ENCODE measurements at places on chromosomes 1 and 21.
A peak's percentile ranks its signal among the peaks of the same experiment; 100 is the strongest.

GRCh38 chr1:23643736-23644554 is 47.7 kb upstream of the RPL11 start:
- DNase-seq, result no peak

GRCh38 chr1:1292851-1293250 is 12.6 kb downstream of the SCNN1D start:
- no peak for DNase-seq

DNA sequence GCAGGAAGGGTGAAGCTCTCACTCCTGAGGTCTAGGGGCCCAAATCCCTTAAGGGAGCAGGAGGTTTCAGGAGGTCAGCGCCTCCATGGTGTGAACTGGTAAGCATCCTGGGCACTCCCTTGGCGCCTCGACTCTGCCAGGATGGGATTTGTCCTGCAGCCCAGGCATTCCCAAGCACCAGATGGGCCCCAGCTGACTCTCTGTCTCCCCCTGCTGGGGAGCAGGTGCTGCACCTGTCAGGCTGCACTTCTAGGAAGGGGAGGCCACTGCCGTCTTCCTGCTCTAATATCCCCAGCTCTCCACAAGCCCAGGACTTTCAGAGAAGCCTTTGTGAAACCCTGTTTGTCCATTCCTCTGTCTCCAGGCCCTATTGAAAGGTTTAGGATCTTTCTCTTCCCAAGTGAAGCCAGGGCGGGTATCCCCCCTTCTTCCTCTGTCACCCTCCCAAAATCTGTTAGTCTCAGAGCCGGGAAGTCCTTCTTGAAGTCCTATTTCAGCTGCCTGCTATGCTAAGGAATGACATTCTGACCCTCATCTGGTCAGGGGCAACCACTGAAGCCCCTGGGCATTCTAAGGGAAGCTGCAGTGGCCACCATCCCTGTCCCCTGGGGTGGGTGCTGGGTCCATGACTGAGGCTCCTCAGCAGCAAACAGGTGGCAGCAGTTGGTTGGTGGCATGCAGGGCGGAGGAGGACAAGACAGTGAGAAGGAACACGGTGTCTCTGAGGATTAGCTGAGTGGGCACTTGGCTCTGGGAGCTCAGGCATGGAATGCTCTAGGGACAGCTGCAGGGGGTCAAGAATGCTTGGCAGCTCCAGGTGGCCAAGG is 3.2 kb downstream of the MYBPH start:
- peak; percentile 53 for DNase-seq

DNA sequence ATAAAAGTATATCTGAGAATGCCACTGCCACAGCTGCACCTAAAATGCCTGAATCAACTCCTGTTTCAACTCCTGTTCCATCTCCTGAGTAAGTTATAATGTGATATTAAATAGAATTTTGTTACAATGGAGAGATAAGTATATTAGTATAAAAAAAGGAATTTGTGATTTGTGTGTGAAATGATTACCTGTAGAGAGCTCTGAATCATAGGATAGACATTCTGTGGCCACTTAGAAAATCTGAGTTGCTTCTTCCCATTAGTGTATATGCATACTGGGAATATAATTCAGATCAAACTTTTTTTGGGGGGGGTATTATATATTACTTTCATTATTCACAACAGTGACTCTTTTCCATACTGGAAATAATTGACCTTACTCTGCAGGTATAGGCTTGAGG is 52.9 kb downstream of the SUCO start:
- DNase-seq, result no peak

DNA sequence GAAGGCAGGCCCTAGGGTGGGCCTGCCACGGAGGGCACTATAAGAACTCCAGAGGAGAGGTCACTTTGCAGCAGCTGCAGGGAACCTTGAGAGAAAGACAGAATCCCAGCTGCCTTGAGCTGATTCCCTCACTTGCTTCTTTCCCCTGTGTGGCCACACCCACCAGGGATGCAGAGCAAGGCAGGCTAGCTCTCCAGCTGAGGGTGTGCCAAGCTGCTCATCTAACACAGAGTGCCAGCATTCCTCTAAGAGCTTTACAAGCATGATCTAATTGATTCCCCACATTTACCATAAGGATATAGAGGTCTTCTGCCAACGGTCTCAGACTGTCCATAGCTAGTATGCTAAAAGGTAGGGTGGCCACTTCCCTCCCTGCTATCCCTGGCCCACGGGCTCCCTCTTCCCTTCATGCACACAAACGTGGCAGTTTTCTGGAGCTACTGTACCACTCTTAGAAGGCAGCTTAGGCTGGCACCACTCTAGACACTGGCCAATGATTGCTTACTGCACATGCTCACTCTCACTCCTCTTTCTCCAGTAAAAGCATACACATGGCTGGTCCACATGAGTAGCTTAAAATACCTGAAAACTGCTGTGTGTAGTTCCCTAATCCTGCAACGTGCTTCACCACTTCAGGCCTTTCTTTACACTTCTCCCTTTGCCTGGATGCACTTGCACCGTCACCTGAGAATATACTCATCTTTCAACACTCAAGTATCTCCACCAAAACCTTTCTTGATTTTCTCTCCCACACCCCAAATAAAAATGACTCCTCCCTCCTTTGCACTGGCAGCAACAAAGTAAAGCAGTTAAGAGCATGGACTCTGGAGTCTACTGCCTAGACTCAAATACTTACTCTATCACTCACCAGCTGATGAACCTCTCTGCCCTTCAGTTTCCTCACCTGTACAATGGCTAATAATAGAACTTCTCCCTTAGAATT is 57.7 kb downstream of the DMAP1 start:
- DNase-seq, result no peak

DNA sequence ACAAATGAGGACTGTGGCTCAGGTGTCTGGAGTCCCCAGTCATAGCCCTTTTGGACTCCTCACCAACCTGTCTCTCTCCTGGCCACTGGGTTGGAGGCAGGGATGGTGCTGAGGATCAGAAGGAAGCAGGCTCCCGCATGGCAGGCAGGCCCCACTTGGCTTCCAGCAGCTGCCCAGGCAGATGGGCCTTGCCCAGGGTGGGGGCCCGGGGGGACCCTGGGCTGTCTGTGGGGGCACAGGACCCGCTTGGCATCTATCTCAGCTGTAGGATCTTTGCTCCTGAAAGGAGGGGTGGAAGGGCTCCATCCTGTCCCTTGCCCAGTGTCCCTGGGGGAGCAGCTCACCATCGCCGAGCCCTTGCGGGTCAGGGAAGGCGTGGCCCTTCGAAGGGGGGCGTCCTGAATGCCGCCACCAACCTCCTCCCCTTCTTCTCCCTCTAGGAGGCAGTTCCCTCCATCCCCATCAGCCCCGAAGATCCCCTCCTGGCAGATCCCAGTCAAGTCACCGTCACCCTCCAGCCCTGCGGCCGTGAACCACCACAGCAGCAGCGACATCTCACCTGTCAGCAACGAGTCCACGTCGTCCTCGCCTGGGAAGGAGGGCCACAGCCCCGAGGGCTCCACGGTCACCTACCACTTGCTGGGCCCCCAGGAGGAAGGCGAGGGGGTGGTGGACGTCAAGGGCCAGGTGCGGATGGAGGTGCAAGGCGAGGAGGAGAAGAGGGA is 154.5 kb downstream of the PEX14 start:
- no peak for DNase-seq

- DNase-seq, result peak; percentile 84
Measured at GRCh38 chr1:213782941-213783672, 204.7 kb upstream of the PROX1 start.

DNA sequence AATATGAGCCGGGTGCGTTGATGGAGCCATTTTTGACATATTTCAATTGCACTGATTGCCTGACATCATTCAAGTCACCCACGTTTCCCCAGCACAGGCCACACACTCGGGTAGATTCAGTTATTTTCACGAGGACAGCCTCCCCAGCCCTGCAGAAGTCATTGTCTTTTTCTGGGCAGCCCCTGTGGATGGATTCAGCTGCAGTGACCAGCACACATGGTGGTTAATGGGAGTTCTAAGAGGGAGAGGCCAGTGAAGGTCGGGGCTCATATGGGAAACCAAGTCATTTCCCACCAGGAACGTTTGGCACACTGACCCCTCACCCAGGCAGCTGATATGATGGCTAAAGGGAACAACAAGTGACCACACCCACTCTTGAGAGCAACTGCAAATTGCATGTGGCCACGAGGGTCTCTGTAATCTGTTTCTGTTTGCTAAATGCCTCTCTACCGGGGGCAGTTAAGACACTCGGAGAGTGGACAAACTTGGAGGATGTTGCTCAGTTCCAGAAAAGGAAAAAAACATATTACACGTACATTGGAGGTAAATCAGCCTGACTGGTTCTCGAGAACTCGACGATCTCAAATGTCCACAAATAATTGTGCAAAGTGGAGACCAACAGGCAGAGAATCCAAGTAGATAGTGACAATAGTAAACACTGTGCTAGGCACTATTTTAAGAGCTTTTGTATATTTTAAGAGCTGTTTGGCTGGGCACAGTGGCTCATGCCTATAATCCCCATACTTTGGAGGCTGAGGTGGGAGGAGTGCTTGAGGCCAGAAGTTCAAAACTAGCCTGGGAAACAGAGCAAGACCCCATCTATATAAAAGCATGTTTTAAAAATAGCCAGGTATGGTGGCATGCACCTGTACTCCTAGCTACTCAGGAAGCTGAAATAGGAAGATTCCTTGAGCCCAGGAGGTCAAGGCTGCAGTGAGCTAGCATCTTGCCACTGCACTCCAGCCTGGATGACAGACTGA is 167.2 kb upstream of the IRF2BP2 start:
- DNase-seq, result no peak

DNA sequence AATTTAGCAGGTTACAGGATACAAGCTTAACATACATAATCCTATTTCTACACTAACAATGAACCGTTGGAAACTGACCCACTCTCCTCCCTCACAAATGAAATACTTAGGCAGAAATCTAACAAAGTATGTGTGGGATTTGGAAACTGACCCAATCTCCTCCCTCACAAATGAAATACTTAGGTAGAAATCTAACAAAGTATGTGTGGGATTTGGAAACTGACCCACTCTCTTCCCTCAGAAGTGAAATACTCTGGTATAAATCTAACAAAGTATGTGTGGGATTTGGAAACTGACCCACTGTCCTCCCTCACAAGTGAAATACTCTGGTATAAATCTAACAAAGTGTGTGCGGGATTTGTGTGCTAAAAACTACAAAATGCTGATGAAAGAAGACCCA is 60.3 kb downstream of the TRAF5 start:
- no peak for DNase-seq

DNA sequence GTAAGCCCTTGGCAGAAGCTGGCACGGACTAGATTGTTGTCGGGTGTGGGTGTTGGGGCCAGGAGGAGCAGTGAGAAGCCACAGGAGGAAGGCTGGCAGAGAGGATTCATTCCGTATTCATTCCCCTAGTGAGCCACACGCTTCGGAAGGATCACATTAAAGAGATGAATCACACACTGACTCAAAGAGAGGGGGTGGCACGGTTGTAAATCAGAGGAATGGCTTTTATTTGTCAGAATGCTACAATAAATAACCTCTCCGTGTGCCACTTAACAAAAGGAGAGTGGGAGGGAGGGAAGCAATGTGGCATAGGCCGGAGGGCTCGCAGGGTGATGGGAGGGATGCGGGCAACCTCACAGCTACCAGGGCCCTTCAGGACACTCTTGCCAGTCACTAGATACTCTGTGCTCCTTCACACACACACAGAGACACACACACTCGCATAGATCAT is 135.5 kb downstream of the HIVEP3 start:
- DNase-seq, result no peak

- DNase-seq, result no peak
Measured at GRCh38 chr1:20729990-20730689, 2.4 kb downstream of the SH2D5 start.

DNA sequence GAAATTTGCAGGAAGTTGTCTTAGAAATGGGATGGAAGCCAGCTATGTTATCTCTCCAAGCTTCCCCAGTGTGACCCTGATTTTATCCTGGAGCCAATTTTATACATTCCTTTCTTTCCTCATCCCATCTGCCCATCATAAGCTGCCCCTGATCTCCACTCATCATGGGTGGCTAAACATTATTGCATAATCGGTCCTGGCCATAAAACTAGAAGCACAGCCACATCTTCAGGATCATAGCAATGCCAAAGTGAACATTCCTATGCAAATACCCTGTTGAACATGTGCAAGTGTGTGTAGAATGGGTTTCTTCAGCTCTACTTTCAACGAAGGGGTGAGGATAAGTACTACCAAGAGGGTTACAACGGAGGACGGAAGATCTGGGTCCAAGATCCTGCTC is 50.6 kb upstream of the COG2 start:
- DNase-seq, result no peak

- no peak for DNase-seq
Measured at GRCh38 chr1:224116131-224116530, 2.2 kb downstream of the FBXO28 start.

DNA sequence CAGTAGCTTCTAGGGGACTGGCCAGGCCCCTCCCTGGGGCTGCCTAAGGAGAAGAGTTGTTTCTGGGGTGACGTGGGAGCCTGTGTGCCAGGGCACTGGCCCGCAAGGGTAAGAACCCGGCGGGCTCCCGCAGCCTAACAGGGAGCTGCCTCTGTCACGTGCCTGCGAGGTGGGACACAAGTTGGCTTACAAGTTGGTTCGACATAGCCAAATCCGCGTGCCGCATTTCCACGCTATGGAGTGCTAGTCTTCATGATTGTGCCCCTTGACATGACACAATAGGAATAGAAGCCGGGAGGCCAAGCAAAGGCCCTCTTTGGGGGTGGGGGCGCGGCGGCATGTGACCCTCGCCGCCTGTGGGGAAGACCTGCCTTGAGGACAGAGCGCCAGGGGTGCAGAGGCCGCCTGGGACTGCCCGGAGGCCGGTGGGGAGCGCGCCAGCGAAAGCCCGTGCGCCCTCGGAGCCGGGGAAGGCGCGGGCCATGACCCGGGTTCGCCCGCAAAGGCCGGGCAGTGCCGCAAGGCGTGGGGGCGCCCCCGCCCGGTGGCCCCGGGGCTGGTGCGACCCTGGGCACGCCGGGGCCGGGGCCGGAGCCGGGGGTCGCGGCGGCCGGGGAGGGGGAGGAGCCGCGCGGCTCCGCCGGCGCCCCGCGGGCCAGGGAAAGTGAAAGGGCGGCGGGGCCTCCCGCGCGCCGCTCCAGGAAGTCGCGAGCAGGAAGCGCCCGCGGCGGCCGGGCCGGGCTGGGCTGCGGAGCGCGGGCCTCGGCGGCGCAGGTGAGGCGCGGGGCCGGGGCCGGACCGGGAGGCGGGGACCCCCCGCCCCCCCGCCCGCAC is at the start of gene SLC37A1:
TSS of gene SLC37A1 (plus strand) at position 702 of the 834 bp plus-strand sequence. CDS start 4,603 bp downstream, outside the sequence.
- DNase-seq, result peak; percentile 41

DNA sequence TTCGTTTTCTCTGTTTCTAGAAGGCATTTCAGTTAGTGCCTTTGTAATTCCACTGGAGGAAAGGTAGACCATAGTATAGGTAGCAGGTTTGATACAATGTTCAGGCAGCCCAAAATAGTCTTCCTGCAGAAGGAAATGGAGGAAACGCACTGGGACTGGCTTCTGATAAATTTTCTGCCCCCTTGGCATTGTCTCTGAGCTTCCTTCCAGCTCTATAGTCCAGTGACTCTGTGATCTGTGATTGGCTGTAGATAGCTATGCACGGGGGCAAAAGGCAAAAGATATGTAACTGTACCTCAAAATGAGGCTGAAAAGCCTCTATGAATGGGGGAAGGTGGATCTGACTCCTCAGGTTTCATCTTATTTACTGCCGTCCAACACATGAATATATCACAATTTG is 5.8 kb upstream of the MAGOH start:
- no peak for DNase-seq
